ENCODE measurements at places on chromosomes 5 and 9. TPM values are rescaled to one million over a fixed set of nuclear protein-coding genes. Genes with fewer than 3 reads are reported as not detected.

- DNase-seq, result no peak
Observed at GRCh38 chr5:176531902-176532493, 5.2 kb downstream of the RNF44 start.

GRCh38 chr5:106699198-106699597, 971.5 kb downstream of the EFNA5 start:
- no peak for DNase-seq

DNA sequence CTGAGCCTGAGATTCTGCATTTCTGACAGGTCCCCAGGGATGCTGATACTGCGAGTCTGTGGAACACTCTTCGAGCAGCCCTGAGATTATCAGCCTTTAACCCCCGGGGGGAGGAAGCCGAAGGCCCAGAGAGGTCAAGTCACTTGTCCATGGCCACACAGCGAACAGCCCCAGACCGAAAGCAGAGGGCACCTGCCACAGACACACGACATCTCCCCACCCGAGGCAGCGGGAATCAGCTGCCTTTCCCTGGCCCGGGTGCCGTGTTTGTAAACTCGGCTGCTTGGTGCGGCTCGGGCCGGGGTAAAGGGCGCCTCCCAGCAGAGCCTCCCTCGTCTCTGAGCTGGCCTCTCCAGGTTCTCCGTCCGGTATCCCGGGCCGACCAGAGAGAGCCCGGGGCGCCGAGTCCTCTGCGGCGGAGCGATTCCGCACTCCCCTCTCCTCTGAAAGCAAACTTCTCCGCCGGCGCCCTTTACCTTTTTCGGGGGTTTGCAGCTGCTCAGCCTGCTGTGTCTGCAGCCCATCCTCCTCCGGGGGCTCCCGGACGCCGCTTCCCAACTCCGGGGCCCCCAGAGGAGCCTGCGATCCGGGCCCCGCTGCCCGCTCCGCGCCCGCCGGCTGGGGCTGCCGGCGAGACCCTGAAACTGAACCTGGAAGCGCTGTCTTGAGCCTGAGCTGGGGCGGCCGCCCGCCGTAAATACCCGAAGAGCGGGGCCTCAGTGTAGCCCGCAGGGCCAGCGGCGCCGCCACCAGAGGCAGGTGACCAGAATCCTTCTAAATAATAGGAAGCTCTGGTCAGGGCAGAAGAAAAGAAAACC, at the start of gene CCDC69:
Gene CCDC69 (minus strand): TSS at position 646 of the 818 bp plus-strand sequence. CDS start 122 bp downstream, at position 524.
- DNase-seq, result no peak

- no peak for DNase-seq
Observed at GRCh38 chr9:121150188-121150587, 51.5 kb downstream of the RAB14 start.

GRCh38 chr5:178241688-178242231, 9.2 kb upstream of the PHYKPL start:
- no peak for DNase-seq

DNA sequence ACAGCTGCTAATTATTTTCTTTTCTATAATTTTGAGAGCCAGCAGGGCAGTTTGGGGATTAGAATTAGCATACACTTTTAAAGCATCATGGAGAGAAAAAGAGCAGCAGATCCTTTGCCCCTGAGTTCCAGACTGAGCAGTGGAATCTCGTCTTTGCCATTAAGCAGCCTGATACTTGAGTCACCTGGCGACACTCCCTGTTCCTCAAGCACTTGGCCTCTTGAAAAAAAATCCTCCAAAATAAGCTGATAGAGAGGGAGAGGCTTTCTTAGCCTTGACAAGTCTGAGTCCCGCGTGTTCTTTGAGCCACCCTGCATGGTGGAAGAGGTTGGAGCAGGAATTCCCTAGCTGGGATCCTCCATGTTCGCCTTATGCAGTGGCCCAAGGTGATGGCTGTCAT, 398.3 kb downstream of the IRX2 start:
- DNase-seq, result no peak

DNA sequence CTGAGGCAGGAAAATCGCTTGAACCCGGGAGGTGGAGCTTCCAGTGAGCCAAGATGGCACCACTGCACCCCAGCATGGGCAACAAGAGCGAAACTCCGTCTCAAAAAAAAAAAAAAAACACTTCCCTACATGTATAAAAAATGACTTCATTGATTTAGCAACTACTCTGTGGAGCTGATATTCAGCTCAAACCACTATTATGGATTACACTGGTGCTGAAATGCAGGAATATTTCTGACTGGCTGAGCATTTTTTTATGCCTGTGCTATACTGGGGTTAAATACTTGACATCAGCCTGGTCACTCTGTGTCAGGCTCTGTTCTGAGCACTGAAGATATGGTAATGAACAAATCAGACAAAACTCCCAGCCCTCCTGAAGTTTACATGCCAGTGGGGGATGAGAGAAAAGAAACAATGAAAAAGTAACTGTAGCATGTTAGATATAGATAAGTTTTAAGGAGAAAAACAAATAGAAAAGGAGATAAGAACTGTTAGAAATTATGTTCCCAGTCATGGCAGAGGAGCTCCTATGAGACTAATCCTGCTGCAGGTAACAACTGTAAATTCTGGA, 22.6 kb upstream of the TTC39B start:
- no peak for DNase-seq

GRCh38 chr5:56813302-56813701, 2.0 kb upstream of the MAP3K1 start:
- DNase-seq, result no peak

DNA sequence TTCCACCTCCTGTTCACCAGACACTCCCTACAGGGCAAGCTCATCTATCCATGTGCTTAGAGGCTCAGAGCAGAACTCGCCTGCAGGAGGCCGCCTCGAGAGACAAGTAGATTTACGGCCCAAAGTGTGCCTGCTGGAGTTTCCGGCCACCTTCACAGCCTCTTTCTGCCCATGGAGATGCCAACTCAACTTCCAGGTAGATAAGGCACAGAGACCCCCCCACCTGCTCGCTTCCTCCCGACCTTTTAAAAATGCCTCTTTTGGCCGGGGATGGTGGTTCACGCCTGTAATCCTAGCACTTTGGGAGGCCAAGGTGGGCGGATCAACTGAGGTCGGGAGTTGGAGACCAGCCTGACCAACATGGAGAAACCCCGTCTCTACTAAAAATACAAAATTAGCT, 46.6 kb downstream of the EXD3 start:
- no peak for DNase-seq

DNA sequence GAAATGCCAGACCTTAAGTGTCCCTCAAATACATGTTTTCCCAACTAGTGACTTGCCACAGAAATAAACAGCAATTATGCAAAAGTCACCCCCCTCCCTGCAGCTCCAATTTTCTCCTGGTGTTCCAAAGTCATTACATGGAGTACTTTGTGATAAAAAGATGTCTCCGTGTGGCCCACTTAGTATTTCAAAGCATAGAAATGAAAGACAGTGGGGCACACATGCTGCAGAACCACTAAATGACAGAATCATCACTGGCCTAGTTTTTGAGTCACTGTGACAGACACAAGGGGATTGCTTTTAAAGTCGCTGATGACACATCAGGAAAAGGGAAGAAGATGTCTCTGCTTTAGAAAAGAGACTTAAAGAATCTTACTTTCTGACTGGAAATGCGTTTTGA, 323.4 kb downstream of the PSAT1 start:
- no peak for DNase-seq

GRCh38 chr5:116778651-116779280, 204.1 kb upstream of the SEMA6A start:
- DNase-seq, result no peak

DNA sequence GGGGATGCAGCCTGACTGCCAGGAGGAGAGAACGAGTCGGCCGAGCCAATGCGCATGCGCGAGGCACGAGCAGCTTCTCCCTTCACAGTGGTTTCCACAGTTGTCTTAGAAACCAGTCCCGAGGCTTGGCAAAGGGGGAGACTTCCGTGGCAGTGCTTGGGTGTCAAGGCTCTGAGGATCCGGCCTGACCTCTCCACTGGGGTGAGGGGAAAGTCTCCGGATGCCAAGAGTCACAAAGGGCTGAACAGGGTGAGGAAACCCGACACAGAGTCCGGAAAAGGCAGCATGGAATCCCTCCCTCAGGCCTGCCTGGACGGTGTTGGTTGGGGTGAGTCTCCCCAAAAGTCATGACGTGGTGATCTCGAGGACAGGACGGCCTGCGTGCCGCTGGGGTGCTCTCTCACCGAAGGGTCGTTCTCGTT, 475.5 kb downstream of the SPATA31A7 start:
- DNase-seq, result no peak

GRCh38 chr5:108521841-108522506, 140.1 kb upstream of the FBXL17 start:
- DNase-seq, result peak; percentile 57

TNIP1 gene
- total RNA-seq, result 289 TPM

DNA sequence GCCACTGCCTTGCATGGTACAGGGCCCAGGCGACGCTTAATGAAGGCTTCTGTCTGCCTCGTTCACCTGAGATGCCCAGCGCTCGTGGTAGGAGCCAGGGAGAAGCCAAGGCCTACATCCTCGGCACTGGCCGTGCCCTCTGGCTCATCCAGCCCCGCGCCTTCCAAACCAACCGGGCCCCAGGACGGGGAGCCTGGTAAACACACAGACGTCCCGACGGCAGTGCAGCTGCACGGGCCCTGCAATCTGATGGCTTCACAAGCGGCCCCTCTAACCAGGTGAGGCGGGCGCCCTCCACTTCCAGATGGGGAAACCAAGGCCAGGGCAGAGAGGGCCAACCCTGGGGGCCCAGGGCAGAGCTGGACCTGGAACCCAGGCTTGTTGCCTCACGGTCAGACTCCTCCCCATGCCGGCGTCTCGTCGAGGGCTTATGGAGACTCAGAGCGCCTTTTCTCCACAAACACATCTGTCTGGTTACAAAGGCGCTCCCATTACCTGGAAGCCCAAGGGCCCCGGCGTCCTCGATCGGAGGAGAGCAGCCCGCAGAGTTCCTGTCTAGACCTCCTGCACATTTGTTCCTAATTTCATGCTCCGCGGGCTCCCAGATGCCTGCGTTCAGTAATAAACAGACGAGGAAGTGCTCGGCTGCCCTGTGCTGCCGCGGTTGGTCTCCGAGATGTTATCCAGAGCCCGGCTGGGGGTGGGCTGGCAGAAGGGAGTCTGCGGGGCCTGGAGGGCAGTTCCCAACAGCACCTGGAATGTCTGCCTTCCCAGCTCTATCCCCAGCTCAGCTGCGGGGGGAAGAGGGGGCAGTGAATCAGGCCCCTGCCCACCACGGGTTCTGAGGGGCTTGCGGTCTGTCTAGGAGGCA, 23.5 kb downstream of the FAM163B start:
- no peak for DNase-seq

NKD2 gene
- 0.26 TPM for total RNA-seq

SVEP1 gene
- 0.03 TPM for total RNA-seq

DHFR gene
- 64.9 TPM for total RNA-seq

ITK gene
- total RNA-seq, result 0.80 TPM

Measured in GM12878 (cell line).